A375 (cell line): ENCODE measurements at places on chromosomes 4 and X. TPM values are rescaled to one million over a fixed set of nuclear protein-coding genes. Genes with fewer than 3 reads are reported as not detected.

Gene ETDA
- not detected in 2 replicates for total RNA-seq

Gene SULT1B1
- 0.11 and 0.13 TPM in 2 replicates for total RNA-seq

Gene LRP2BP
- total RNA-seq = 0.15 and 0.24 TPM in 2 replicates

Gene C4orf51
- total RNA-seq = not detected in 2 replicates

Gene PGRMC2
- 5.5 and 11.9 TPM in 2 replicates for total RNA-seq

Gene MAGEA11
- 34.9 and 38.3 TPM in 2 replicates for total RNA-seq

Gene PNMA5
- total RNA-seq = not detected in 2 replicates

Gene GDI1
- 111 and 121 TPM in 2 replicates for total RNA-seq

Gene FGF13
- total RNA-seq = 6.5 and 7.4 TPM in 2 replicates

Gene SUPT20HL2
- not detected in 2 replicates for total RNA-seq

Gene NEIL3
- 8.9 and 10.7 TPM in 2 replicates for total RNA-seq

Gene MND1
- total RNA-seq = 22.7 and 33.2 TPM in 2 replicates

Gene GPM6B
- 0.23 TPM in 1 of 2 replicates, not detected in the other for total RNA-seq

Gene SH2D1A
- total RNA-seq = 0.05 and 0.08 TPM in 2 replicates

Gene BMPR1B
- 0.60 and 0.98 TPM in 2 replicates for total RNA-seq

Gene YIPF7
- total RNA-seq = not detected in 2 replicates

Gene NAA11
- total RNA-seq = 48.1 and 52.4 TPM in 2 replicates

Gene LNX1
- 3.2 and 3.4 TPM in 2 replicates for total RNA-seq

Gene SHROOM4
- total RNA-seq = 6.7 and 7.6 TPM in 2 replicates

Gene MAOB
- 0.08 TPM in 1 of 2 replicates, not detected in the other for total RNA-seq

Gene DCHS2
- 0.19 and 0.75 TPM in 2 replicates for total RNA-seq

Gene SATL1
- total RNA-seq = not detected in 2 replicates

Gene SPANXC
- total RNA-seq = 8.1 and 11.7 TPM in 2 replicates

Gene SPANXN4
- total RNA-seq = not detected in 2 replicates

Gene SUPT20HL1
- total RNA-seq = not detected in 2 replicates

Gene HSFX1
- 0.11 and 0.29 TPM in 2 replicates for total RNA-seq

Gene EPGN
- not detected in 2 replicates for total RNA-seq

Gene MAGEA3
- total RNA-seq = 172 and 182 TPM in 2 replicates

Gene NBDY
- total RNA-seq = 5.0 and 7.2 TPM in 2 replicates

Gene RPL9
- total RNA-seq = 4,442 and 5,509 TPM in 2 replicates
